ENCODE measurements at places on chromosomes 3 and 15.

DNA sequence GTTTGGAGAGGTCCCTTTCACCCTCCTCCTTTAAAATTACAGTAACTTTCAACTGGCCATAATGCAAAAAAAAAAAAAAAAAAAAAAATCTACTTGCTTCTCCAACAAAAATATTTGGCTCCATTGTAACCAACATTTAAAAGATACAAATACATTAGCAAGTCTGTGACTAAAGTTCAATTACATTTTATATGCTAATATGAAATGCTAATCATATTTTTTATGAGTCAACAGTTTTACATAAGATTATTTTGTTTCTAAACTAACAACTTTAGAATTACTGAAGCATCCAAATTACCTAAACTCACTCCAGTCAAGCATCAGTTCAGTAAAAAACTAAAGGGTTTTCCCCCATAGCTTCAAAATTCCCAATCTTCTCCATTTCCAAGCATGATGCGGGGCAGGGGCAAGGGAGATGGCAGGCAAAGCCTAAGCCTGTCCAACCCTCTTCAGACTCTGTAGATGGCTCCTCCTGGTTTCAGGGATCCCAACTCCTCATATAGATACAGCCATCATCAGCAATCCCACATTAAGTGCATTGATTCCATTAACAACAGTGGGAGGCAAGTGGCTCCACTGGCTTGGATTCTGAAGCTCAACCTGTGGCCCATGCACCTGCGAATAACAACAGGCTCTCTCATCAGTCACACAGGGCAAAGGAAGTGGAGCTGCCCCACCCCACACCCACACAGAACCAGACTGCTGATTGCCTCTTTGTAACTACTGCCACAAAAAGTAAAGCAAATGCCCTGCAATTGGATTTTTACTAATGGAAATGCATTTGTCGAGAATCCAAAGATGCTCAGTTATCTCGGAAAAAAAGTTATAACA lies 15.0 kb downstream of the SFMBT1 start:
- DNase-seq, result no peak

GRCh38 chr15:29285386-29285785 lies 15.8 kb upstream of the NSMCE3 start:
- DNase-seq, result no peak

DNA sequence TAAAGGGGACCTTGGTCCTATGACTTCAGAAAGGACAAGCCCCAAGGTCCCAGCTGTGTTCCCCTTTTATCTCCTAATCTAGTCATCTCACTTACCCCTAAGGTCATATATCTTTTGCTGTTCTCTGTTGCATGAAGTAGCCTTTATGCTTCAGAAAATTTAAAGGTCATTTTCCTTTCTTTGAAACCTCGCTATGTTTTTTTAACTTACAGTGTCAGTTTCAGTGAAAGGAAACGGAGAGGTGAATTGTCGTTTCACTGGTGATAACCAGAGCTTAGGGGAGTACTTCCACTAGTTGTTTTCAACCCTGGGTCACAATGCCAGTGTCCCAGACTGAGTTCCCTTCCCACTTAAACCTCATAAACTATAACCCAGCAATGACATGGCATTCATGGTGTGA lies 357.4 kb downstream of the GAP43 start:
- DNase-seq, result no peak

GRCh38 chr3:186164696-186165095 lies 55.8 kb upstream of the ETV5 start:
- no peak for DNase-seq

GRCh38 chr3:127015282-127016042 lies 32.5 kb downstream of the PLXNA1 start:
- no peak for DNase-seq

DNA sequence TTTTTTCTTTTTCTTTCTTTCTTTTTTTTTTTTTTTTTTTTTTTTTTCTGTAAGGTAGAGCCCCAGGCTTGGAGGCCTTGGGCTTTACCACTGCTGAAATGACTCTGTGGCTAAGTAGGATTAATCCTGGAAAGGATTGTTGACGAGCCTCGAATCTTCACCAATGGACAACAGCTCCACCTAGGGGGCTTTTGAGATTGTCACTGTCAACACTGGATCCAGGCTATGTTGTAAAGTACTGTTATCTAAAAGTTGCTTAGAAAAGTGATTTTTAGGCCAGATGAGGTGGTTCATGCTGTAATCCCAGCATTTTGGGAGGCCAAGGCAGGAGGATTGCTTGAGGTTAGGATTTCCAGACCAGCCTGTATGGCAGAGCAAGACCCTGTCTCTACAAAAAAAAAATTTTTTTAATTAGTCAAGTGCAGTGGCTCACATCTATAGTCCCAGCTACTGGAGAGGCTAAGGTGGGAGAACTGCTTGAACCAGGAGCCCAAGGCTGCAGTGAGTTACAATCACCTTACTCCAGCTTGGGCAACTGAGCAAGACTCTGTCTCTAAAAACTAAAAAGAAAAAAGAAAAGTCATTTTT lies 41.6 kb downstream of the KLHL18 start:
- DNase-seq, result peak; percentile 6

DNA sequence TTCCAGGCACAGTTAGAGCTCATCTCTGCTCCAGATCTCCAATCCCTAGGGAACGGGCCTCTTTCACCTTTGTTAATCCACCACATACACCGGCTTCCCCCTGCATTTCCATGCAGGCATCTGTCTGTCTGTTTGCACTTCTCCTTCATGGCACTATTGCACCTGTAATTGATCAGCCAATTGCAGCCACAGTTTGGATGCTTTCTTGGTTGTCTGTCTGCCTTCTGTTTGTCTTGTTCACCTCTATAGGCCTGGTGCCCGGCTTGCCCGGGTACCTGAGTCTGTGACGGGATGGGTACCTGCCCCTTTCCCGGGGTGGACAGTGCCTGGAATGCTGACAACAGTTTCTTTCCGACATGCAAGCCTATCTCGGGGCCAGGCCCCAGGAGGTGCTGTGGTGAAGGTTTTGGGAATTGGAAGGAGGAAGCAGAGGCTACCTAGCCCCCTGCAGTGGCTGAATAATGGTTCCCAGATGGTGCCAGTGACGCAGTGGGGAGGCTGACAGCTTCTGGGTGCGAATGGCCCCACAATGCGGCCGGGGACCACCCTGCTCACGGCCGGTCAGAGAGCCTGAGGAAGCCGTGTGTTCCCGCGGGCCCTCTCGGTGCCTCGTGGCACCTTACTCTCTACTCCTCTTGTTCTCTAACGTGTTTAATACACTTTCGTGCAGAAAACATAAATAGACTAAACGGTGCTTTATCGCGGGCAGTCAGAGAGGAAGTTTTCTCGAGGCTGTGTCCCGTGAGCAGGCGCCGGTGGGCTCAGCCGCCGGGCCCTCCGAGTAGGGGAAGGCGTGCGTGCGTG lies 31.3 kb upstream of the RAB6B start:
- no peak for DNase-seq

DNA sequence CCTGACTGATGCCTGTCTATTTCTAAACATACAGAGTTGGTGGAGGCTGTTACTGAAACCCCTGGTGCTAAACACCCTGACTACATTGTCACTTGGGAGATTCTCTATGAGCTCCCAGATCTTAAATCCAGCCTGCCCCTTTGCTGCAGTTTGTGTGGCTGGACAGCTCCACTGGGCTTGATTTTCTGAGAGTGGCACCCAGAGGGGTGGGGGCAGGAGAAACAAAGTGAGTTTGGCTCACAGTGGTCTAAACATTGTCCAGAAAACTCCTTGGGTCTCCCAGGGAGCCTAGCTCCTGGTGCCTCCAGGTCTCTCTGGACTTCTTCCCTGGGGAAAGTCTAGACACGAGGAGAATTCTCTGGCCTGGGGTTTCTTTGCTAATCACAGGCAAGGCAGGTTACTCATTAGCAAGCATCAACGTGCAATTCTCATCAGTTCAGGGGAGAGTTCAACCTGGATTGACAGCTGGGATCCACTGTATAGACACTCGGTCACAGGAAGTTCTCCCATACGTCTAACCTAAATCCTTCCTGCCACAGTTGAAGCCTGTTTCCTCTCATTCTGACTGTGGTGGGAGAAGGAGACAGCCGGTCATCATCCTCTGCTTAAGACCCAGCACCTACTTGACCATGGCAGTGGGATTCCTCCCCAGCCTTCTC lies 7.1 kb upstream of the DLL4 start:
- no peak for DNase-seq

GRCh38 chr15:31158858-31159569 lies 57.5 kb upstream of the TRPM1 start:
- no peak for DNase-seq

DNA sequence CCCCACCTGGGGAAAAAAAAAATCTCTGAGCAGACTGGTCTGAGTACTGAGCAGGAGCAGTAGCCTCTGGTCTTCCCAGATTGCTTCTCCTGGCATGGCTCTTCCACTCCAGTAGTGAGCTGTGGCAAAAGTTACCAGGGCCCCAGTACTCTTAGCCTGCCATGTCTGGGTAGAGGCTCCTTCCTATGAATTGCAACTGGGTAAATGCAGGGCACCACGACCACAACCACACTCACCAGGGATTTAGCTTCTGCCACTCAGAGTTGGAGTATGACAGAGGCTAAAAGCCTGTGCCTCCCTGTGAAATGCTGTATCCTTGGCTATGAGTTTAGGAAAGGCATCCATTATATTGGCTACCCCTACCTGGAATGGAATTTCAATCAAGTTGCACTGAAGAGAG lies 67.9 kb upstream of the CCDC54 start:
- DNase-seq, result no peak

- DNase-seq, result no peak
These were observed 94.5 kb downstream of the ARNT2 start for GRCh38 chr15:80498652-80499051.

- DNase-seq, result no peak
These were observed 83.8 kb upstream of the CTDSPL start for GRCh38 chr3:37777835-37778234.

DNA sequence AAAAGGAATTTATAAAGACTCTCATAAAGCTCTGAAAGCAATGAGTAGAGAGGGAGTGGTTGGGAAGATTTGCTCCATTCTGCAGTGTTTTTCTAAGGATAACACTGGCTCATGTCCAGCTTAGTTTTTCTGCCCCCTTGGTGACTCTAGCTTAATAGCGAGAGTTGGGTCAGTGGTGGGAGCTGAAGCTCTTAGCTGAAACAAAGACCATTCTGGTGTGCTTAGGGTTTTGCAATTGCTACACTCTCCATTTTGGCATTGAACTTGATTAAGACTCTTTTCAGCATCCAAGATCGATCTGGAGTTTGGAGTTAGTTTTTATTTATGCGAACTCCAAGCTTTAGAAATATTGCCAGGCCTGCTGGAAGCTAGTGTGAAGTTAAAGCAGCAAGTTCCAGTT lies 98.0 kb downstream of the ATG7 start:
- no peak for DNase-seq

GRCh38 chr3:196398782-196399181 lies 33.4 kb downstream of the UBXN7 start:
- DNase-seq, result no peak

- DNase-seq, result no peak
These were observed 8.0 kb downstream of the MYD88 start for GRCh38 chr3:38146504-38146903.

GRCh38 chr3:11835028-11835639 lies 11.6 kb downstream of the TAMM41 start:
- no peak for DNase-seq

DNA sequence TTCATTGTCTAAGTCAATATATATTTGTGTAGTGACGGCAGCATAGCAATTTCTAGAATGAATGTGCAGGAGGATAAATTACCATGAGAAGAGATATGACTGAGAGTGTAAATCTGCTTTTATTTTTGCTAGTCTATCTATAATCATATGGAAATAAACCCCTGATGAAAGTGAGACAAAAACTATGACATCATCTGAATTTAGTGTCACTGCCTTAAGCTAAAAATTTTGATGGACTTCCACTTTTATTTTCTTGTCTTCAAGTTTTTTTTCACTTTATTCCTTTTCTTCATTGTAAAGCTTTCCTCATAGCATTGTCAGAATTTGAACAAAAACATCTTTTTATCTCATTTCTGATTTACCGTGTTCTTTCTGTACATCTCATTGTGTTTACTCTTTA lies 242.0 kb downstream of the CHST2 start:
- no peak for DNase-seq

DNA sequence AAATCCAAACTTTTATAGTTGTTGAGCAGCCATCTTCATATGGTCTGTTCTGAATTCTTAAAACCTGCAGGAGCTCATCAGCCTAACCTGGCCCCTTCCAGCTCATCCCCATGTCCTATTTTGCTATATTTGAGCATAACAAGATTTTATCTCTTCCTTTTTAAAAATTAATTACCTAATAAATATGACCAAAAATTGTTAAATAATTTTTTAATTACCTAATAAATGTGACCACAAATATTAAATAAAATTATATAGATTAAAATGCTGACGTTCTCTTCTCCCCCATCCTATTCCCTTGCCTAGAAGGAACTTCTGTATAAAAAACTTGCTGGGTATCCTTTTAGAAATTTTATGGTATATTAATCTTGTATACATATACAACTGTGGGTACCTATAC lies 43.7 kb downstream of the OXNAD1 start:
- DNase-seq, result no peak

DNA sequence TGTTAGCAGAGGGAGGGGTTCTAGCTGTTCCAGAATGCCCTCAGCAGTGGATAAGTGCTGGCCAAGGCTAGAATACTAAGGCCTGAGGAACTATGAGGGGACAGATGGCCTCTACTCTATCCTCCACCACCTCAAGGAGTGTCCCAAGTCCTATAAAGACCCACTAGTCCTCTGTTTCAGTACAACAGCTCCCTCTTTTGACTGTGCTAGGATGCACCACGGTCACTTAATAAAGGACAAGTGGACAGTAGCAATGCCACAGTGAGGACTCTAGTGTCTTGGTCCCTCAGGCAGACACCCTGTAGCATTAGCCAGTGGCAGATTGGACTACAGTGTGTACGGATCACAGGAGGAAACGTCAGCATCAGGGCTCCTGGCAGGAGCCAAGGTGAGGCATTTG lies 171.8 kb upstream of the PROK2 start:
- no peak for DNase-seq

DNA sequence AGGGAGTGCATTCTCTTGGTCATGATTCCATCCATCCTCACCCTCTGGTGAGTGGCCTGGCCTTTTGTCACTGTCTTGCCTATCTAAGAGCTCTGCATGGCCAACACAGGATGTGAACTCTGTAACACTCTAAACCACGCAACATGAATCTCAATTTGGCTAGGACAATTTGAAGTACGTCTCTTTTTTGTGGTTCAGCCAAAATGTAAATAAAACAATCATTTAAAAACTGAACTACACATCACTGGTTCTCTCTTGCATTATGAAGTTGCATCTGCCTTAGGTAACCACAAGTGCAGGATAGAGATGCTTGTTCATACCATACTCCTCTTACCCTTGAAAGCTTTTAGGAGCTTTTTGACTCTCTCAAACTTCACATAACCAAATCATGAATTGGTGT lies 27.3 kb downstream of the CCR3 start:
- DNase-seq, result no peak

GRCh38 chr3:151839313-151839631 lies 25.4 kb downstream of the AADAC start:
- DNase-seq, result no peak

All from stimulated activated CD8-positive, alpha-beta memory T cell treated with anti-CD3 and anti-CD28 coated beads, Interleukin-4, amount 100 ng/mL, for 1 hour (primary cell).